Right forelimb (tissue), 1 donor: ENCODE measurements at places on chromosomes 3 and 15.

GRCh38 chr3:57557085-57557537 is 1.0 kb downstream of the PDE12 start:
- peak; percentile 50 for DNase-seq

- no peak for DNase-seq
Observed at GRCh38 chr3:47601281-47601680, 22.6 kb upstream of the CSPG5 start.

DNA sequence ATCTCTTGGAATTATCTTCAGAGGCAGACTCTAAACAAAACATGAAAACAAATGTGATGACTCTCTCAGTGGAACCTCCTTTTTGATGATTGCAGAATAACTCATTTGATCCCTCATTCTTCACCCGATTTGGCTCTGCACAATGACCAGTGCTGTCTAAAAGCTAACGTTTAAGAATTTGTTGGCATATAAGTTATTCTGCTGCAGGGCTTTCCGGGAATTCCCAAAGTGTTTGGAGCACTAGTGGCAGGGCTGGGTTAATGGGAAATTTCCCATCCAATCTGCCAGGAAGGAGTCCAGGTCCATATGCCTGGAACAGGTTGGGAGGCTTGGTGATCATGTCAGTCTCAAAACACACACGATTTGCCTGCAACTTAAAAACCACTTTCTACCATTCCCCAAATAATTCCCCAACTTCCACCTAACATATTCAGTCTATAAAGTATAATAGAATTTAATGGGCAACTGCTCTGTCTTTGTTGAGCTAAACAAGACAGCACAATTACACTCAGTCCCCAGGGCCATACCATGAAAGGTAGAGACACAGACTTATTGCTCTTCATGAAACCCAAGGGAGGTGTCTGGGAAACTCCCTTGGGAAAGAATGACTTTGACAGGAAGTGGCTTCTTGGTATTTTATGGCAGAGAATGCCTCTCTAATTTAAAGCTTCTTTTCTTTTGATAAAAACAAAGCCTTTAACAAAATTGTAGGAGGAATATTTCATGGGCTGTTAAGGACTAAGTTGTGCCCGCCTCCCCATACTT is 38.0 kb downstream of the ARRDC4 start:
- no peak for DNase-seq

- no peak for DNase-seq
Observed at GRCh38 chr15:41659855-41660234, 360 bp upstream of the MGA start.

- no peak for DNase-seq
Observed at GRCh38 chr3:158160958-158161357, 51.1 kb downstream of the RSRC1 start.

DNA sequence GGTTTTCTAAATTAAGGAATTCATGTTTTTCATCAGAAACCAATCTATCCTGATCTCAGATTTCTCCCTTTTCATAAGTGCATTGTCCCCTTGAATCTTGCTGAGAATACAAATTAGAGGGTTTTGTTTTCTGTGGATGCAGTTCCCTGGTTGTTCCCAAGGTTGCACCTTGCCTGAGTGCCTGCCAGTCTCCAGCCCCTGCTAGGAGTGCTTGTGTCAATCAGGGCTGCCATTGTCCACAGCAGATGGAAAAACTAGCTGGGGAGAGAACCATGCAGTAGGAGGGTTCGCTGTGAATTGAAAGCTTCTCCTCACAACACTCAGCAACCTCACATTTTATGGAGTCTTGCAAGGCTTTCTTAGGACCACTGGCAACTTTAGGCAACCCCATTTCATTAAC is 210.8 kb upstream of the CTNNB1 start:
- no peak for DNase-seq

DNA sequence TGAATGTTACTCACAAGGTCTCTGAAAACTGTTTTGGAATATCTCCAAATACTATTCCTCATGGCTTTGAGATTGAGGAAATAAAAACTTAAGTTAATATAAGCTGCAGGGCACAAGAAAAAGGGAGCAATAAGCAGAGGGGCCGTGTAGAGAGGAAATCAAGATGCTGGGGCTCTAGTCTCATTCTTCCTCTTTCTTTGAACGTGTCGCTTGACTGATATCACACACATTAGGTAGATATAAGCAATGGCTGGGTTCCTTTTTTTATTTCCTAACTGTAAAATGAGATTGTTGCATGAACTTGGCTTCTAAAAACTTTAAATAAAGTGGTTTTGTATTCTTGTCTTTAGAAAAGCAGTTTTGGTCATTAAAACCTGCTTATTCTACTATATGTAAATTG is 326.7 kb upstream of the ROPN1 start:
- no peak for DNase-seq

GRCh38 chr3:142272200-142272891 is 47.0 kb upstream of the GK5 start:
- no peak for DNase-seq

- no peak for DNase-seq
Observed at GRCh38 chr3:141812084-141812483, 48.9 kb downstream of the GRK7 start.

GRCh38 chr15:81033508-81033907 is 32.8 kb downstream of the TLNRD1 start:
- DNase-seq = no peak

GRCh38 chr15:64681424-64682024 is 93.9 kb downstream of the RBPMS2 start:
- DNase-seq = no peak
